Cardiac septum (tissue), 1 donor: ENCODE measurements at places on chromosomes 6 and 20. TPM values are rescaled to one million over a fixed set of nuclear protein-coding genes. Genes with fewer than 3 reads are reported as not detected.

Gene ZSCAN26
- total RNA-seq, result 13.4 TPM

- DNase-seq, result no peak
These were observed 402 bp downstream of the OSBPL2 start for GRCh38 chr20:62238569-62239277.

Gene PACSIN1
- 10.3 TPM for total RNA-seq

GRCh38 chr6:111628142-111628850 lies 22.6 kb upstream of the TRAF3IP2 start:
- no peak for DNase-seq

Gene TNFRSF6B
- not detected for total RNA-seq

DNA sequence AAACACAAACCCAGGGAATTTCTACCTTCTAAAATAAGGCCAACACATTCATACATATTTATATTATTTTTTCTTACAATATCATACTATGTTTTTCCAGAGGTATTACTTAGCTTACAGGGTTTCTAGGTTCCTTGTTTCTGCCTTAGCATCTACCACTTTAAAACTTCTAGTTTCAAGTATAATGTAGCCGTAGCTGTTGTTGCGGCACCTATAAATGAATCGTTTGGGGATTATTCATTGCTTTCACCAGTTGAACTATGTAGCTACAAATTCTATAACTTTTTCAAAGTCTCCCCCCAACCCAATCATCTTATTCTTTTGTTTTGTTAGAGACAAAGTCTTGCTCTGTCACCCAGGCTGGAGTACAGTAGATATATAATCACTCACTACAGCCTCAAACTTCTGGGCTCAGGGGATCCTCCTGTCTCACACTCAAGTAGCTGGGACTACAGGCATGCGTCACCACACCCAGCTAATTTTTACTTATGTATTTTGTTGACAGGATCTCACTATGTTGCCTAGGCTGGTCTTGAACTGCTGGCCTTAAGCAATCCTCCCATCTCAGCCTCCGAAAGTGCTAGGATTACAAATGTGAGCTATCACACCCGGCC lies 43.9 kb downstream of the TNFAIP3 start:
- DNase-seq, result no peak

Gene BTN1A1
- not detected for total RNA-seq

DNA sequence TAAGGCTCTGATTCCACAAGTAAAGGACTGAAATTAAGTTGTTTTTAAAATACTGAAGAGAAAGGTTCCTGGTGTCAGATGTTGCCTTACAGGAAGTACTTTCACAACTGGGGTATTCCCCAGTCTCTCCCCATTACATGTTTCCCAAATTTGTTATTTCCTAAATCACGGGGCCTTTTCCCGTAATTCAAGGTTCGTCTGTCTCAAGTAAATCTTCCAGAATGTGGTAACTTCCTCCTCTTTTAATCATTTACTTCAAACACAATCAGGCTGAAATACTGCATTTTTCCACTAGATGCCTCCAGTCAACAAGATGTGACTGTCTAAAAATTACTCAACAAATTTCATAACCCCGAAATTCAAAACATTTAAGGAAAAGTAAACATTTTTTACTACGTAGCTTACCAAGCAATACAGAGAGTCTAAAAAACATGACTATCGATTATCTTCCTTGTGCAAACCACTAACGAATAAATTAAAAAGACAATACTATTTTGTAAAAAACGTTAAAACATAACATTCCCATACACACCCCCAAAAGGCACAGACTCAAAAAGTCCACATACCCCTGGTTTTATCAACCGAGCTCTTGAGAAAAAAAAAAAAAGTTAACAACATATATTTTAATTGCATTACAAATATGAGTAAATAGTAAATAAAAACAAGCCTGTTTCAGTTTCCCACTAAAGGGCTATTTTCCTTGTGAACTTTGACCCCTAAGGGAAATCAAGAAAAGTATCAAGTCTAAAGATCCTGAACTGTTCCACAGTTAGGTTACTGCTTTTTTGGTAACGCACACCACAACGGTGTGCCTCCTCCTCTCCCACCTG lies 1.7 kb downstream of the SOD2 start:
- DNase-seq, result no peak

- DNase-seq, result no peak
These were observed 1.0 kb upstream of the RIPOR2 start for GRCh38 chr6:24936641-24937317.

Gene ABRACL
- total RNA-seq, result 5.7 TPM

GRCh38 chr6:16602035-16602434 lies 159.2 kb downstream of the ATXN1 start:
- no peak for DNase-seq

Gene SLC22A1
- not detected for total RNA-seq

DNA sequence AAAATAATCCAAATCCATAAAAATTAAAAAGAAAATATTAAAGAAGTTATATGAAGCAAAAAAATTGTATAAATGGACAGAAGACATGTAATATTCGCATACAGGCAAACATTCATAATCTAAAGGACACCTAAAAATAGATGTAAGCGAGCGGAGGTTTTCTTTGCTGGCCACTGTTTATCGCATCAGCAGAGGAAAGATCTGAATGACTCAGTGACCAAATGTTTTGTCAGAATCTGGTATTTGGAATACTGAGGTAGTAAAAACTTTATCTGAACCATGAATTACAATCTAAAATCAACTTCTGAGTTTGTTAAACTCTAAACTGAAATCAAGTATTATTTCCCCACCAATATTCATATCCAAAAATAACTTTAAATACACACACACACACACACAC lies 7.8 kb downstream of the TSPYL4 start:
- no peak for DNase-seq

DNA sequence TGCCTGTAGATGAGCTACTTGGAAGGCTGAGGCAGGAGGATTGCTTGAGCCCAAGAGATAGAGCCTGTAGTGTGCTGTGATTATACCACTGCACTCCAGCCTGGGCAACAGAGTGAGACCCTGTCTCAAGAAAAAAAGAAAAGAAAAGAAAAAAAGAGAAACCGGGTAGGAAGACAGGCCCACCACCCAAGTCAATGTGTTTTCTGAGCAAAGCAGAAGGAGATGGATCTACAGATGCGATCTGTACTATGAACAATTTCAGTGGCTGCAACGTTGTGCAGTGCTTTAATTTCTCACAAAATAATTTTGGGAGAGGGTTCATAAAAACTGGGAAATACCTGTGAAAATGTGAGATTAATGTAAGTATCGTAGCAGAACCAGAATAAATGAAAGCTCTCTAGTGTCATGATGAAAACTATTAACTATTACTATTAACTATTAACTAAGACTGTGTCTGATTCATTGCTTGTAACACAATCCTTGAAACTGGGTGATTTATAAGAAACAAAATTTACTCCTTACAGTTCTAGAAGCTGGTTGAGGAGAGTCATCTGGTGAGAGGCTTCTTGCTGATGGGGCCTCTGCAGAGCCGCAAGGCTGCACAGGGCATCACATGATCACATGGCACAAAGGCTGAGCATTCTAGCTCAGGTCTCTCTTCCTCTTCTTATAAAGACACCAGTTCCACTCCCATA lies 233.1 kb upstream of the ZNF217 start:
- DNase-seq, result no peak

DNA sequence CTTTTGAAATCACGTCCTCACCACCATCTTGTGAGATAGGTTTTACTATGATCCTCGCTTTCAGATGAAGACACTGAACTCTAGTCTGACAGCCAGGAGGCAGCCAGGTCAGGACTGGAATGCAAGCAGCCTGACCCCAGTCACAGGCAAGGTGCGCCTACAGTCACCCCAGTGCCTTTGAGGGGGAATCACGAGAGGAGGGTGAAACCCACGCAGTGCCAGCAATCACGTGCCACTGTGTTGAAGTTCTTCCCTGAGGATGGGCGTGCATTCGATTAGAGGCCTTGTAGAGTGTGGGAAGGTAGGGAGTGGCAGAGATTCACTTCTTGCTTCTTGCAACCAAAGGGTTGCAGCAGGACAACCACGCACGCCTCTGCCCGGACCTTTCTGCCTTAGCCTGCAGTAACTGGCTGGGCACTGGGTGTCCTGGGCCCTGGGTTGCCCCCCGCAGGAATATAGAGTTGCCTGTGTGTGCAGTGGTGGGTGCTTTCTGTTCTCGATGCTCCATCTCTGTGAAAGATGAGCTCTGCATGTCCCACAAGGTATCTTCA lies 33.7 kb upstream of the IRF4 start:
- no peak for DNase-seq

Gene BPHL
- 12.0 TPM for total RNA-seq

- DNase-seq, result peak; percentile 76
These were observed 6.8 kb downstream of the HSPA12B start for GRCh38 chr20:3739054-3739925.

GRCh38 chr20:37414224-37415035 lies 68.5 kb downstream of the SRC start:
- no peak for DNase-seq

Gene ZKSCAN8
- total RNA-seq, result 15.7 TPM

Gene SLC52A3
- 2.8 TPM for total RNA-seq

DNA sequence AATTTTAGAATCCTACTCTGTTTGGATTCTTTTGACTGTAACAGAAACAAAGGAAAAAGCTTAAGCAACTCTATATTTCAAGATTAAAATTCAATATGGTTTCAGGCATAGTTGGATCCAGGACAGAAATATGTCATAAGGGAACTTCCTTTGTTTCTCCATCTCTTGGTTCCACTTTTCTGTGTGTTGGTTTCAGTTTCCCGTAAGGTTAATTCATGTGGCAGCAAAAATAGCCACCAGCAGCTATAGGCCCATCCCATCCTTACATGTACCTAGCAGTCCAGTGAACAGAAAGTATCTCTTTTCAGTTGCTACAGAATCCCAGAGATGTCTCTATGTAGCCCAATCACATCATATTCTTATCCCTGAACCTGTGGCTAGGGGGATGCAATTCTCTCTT lies 8.8 kb upstream of the FAM8A1 start:
- no peak for DNase-seq

Gene C2
- total RNA-seq, result 5.1 TPM

Gene KCNG1
- 0.48 TPM for total RNA-seq

- no peak for DNase-seq
These were observed 247.3 kb upstream of the PDE10A start for GRCh38 chr6:165910184-165910966.

- DNase-seq, result no peak
These were observed 29.1 kb upstream of the TMEM14A start for GRCh38 chr6:52641826-52642225.

Gene SPEF1
- not detected for total RNA-seq

DNA sequence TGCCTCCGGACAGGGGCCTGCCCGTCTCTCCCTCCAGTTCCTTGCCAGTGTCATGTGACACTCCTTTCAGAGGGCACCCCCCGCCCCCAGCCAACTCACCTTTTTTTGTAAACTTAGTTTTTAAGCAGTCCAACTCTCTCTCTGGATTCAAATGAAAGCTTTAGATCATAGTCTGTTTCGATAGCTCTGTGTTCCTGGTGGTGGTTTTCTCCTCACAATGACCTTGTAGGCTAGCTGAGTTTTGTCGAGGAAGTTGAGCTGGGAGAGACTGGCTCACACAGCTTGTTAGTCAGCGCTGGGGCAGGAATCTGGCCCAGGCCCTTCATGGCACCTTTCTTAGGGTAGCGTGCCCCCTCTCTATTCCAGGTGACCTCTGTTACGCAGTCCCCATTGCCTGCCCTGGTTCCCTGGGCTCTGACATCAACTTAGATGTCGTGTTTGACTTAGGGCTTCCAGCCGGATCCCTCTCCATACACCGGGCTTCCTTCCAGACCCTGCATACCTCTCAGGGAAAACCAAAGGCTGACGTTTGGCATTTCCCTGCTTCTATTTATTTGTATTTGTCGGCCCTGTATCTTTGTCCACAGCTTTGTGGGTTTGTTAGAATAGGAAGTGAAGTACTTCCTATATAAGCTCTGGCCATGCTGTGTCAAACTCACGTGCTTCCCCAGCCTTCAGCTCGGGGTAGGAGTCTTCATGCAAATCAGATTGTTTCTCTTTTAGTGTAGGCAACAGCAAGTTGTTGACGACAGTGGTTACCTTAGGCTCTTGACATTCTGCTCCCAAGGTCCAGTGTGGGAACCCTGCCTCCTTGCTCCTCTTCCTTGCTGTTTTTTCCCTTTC lies 12.7 kb downstream of the IGF2R start:
- peak; percentile 85 for DNase-seq

- DNase-seq, result no peak
These were observed 108.8 kb upstream of the HEY2 start for GRCh38 chr6:125640441-125641150.

Gene KCNK17
- 0.38 TPM for total RNA-seq

Gene CTCFL
- total RNA-seq, result not detected

DNA sequence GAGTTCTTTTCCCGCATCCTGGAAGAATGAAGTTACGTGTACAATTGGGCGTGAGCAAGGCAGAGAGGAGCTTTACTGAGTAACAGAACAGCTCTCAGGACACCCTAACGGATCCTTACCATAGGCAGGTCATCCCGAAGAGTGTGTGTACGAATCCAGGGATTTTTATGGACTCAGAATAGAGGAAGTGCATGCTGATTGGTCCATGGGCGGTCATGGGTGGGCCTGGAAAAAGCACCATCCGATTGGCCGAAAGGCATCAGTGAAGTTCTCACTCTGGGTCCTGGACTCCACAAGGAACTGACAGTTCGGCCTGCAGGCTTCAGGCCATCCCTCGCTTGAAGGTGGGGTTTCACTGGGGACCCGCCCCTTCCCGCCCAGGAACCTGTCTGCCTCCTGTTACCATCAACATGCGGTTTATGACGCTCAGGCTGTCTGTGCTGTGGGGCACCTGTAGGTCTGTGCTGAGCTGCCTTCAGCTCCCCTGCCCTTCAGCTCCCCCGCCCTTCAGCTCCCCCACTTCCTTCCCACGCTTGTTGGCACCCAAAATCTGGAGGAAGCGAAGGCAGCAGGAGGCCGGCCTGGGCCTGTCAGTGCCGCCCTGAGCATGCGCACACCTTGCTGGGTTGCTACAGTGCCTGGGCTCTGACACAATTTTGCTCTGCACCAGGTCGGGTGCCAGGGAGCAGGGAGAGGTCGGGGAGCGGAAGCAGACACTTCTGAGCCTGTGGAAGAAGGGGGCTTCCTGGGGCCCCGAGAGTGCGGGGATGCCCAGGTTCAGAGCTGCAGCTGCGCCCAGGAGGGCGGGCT lies 57.9 kb upstream of the MANEA start:
- no peak for DNase-seq

DNA sequence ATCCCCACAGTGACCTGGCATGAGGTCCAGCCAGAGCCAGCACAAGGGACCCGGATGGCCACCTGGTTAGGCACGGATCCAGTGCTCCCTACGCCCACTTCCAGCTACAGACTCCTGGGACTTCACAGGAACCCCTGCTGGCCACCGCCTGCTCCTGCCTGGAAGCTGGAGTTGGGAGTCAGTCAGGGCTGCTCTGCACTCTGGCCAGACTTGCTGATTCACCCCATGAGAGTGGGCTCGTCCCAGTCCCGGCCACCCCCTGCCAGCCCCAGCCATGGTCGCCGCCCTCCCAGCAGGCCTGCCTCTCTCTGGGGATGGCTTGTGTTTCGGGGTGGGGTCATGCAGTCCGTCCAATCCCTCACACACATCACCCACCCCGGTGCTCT lies 125.8 kb downstream of the DLL1 start:
- DNase-seq, result no peak

GRCh38 chr6:28353981-28354676 lies 4.4 kb downstream of the ZKSCAN3 start:
- peak; percentile 86 for DNase-seq

Gene HLA-G
- 0.62 TPM for total RNA-seq
